ENCODE measurements at places on chromosomes 1 and 21.

DNA sequence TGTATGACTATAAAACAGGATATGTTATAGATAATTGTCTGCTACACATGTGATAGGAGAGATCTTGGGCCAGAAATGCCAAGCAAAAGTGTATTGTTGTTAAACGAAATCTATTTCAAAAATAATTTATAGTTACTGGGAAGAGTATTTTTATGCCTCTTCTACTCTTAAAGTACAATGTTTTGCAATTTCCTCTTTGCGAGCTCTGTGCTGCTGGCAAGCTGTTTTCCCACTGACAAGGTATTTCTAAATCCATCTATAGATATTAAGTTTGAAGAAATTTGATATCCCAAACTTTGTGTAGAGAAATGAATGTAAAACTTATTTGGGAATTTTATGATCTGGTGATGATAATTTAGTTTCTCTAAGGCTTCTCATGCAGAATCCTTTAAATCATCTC is 63.3 kb upstream of the PTGFR start:
- DNase-seq: no peak

DNA sequence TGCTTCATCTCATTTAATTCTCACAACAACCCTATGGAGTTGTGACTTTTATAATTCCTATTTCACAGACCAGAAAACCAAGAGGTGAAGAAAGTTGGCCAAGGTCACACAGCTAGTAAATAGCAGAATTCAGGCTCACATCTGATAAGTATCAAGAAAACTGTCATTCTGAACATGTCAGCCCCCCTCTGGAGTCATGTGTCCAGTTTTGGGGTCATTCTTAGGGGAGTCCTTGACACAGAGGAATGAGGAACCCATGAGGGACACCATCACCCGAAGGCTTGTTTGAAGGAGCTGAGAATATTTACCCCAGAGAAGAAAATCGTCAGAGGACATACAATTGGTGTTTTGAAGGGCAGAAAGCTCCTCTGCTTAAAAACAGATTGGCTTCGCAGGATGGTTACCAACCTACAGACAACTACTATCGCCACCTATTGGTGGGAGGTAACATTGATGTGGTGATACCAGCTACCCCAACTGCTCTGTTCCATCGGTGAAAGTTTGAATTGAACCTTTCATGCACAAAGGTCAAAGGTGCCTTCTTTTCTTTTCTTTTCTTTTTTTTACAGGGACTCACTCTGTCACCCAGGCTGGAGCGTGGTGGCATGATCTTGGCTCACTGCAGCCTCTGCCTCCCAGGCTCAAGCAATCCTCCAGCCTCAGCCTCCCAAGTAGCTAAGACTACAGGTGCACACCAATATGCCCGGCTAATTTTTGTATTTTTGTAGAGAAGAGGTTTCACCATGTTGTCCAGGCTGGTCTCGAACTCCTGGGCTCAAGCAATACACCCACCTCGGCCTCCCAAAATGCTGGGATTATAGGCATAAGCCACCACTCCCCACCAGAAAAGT is 31.3 kb downstream of the NCMAP start:
- DNase-seq: no peak

DNA sequence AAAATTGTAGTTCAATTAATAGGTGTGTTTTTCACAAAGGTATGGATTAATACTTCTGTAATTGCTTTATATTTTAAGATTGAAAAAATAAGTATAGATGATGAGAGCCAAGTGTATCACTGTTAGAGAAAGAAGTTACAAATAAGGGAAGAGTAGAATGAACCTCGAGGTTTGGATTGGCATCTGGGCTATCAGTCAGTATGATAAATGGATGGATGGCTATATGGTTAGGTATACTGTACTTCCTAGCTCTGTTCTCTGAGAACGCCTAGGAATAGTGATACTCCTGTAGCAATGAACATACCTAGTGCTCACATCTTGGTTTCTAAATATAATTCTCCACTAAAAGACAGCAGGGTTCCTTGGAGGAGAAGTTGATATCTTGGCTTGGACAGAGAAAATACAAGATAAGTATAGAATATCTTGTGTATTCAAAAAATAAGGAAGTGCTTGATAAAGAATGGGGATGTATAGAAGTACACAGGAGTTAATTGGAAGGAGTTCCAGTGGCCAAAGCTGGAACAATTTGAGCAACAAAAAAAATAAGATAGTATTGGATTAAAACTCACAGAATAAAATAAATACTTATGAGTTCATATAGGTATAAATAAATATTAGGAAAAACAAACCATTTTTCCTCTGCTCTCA is 12.4 kb downstream of the IPO9 start:
- no peak for DNase-seq

GRCh38 chr21:30674312-30674711 is 31.6 kb downstream of the KRTAP20-3 start:
- no peak for DNase-seq

DNA sequence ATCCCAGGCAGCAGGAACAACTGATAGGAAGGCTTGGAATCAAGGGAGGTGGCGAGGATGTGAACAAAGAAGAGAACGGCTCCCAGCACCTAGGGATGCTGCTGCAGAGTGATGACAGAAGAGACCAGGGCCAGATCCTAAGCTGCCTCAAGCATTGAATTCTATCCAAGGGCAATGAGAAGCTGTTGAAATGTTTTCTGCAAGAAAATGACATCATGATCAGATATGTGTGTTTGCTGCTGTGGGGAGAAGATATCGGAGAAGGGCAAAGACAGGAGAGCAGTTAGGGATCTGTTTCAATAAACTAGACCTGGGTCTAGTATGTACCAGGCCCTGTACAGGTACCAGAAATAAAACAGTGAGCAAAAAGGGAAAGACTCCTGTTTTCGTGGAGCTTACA is 194.7 kb upstream of the RAB4A start:
- no peak for DNase-seq

- DNase-seq: no peak
Observed at GRCh38 chr1:54483875-54484437, 64.1 kb upstream of the ACOT11 start.

- no peak for DNase-seq
Observed at GRCh38 chr1:195591917-195592672, 1016.1 kb downstream of the KCNT2 start.

Data from mucosa of descending colon (tissue), 3 donors.